ELR (cell line): ENCODE measurements at places on chromosomes 6 and 20.

GRCh38 chr6:170221753-170222400, 69.0 kb downstream of the DLL1 start:
- no peak for DNase-seq

- DNase-seq = peak; percentile 33
These were observed 218.8 kb upstream of the RNF24 start for GRCh38 chr20:4234128-4234527.

GRCh38 chr20:34926581-34926980, 29.0 kb downstream of the GSS start:
- no peak for DNase-seq

DNA sequence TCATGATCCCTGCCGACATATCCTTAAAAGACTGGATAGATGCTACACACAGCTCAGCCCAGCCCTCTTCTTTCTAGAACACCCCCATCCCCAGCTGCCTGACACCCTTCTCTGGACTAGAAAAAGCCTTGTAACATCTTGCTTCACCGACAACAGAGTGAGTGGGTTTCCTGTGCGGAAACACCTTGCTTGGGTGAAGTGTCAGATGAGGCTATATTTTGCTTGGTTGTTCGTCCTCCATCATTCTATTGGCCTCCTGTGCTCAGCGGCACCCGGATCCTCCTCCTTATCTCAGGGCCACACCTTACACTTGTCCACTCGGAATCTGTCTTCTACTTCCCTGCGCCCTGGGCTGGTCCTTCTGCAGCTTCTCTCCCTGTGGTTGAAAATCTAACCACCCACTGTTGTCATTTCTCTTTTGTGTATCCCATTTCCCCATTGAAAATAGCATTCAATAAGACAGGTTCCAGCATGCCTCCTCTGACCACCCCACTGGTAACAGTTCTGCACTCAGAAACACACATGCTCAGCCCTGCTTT, 101.3 kb upstream of the MLN start:
- no peak for DNase-seq

GRCh38 chr20:57513199-57513598, 11.7 kb downstream of the CTCFL start:
- DNase-seq = peak; percentile 61

DNA sequence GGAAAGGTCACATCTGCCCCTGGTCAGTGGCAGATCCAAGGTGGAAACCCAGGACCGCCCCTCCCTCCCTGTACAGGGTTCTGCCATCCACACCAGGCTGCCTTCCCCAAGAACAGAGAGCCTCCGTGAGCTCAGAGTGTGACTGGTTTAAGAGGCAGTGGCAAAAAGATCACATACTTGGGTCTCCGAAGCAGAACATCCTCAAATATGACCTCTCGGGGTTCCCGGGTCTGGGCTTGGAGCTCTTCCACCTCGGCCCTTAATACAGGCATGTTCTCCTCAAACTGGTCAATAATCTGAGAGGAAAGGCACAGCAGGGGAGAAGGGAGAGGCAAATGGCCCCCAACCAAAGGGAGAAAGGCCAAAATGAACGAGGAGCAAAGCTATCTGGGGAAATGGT, 14.8 kb downstream of the C20orf96 start:
- no peak for DNase-seq

GRCh38 chr20:25685276-25686080, 11.2 kb downstream of the ZNF337 start:
- no peak for DNase-seq

- DNase-seq = no peak
These were observed at the start of gene NFYA for GRCh38 chr6:41072836-41073202. TSS of gene NFYA (plus strand) at chr6:41072974. CDS start at chr6:41079090, 6,116 bp downstream.

GRCh38 chr6:36888654-36889481, 3.1 kb downstream of the C6orf89 start:
- no peak for DNase-seq

DNA sequence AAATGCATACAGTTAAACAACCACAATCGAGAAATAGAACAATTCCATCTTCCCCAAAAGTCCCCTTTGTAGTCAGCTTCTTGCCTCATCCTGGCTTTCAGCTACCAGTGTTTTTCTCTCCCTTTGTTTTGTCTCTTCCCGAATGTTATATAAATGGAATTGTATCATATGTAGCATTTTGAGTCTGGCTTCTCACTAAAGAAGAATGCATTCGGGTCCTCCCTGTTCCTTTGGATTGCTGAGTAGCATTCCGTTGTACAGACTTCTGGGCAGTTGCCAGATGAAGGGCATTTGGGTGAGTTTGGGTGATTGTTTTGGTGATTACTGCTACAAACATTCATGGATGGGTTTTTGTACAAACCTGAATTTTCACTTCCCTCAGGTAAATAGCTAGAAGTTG, 27.8 kb downstream of the PRPH2 start:
- peak; percentile 51 for DNase-seq

DNA sequence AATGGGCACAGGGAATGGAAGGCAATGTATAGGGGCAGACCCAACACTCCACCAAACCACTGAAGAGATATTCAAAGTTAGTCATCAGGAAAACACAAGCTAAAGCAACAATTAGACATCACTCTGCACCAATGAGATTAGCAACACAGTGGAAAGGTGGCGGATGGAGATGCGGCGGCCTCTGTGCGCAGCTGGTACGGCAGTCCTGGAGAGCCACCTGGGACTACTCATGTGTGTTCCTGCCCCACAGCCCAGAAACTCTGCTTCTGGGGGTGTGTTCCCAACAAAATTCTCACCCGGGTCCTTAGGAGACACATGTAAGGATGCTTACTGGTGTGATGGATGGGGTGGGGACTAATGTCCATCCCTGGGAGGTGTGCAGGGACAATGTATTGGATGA, 82.4 kb downstream of the DHX35 start:
- DNase-seq = no peak

GRCh38 chr20:6008254-6008653, 45.6 kb downstream of the LRRN4 start:
- peak; percentile 85 for DNase-seq

DNA sequence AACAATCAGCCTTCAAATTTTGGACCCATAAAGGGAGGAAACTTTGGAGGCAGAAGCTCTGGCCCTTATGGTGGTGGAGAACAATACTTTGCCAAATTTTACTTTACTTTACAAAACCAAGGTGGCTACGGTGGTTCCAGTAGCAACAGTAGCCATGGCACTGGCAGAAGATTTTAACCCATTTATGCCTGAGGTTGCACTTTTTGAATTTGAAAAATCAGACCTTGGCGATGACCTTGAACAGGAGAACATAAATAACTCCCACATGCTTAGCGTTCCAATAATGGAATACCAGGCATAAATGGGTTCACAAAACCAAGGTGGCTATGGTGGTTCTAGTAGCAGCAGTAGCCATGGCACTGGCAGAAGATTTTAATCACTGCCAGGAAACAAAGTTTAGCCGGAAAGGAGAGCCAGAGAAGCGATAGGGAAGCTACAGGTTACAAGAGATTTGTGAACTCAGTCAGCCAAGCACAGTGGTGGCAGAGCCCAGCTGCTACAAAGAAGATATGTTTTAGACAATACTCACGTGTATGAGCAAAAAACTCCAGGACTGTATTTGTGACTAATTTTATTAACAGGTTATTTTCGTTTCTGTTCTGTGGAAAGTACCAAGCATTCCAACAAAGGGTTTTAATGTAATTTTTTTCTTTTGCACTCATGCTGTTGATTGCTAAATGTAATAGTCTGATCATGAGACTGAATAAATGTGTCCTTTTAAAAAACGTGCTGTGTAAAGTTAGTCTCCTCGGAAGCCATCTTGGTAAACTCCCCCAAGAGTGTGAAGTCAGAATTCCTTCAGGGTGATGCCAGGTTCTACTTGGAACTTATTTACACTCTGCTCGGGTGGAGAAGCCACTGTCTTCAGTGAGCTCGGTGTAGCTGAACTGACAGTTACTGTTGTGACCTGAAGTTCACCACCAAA, 6.7 kb downstream of the SFT2D1 start:
- no peak for DNase-seq

GRCh38 chr20:34415079-34415478, 52.0 kb downstream of the ITCH start:
- no peak for DNase-seq

GRCh38 chr20:49983848-49984408, 1.1 kb downstream of the SNAI1 start:
- no peak for DNase-seq

DNA sequence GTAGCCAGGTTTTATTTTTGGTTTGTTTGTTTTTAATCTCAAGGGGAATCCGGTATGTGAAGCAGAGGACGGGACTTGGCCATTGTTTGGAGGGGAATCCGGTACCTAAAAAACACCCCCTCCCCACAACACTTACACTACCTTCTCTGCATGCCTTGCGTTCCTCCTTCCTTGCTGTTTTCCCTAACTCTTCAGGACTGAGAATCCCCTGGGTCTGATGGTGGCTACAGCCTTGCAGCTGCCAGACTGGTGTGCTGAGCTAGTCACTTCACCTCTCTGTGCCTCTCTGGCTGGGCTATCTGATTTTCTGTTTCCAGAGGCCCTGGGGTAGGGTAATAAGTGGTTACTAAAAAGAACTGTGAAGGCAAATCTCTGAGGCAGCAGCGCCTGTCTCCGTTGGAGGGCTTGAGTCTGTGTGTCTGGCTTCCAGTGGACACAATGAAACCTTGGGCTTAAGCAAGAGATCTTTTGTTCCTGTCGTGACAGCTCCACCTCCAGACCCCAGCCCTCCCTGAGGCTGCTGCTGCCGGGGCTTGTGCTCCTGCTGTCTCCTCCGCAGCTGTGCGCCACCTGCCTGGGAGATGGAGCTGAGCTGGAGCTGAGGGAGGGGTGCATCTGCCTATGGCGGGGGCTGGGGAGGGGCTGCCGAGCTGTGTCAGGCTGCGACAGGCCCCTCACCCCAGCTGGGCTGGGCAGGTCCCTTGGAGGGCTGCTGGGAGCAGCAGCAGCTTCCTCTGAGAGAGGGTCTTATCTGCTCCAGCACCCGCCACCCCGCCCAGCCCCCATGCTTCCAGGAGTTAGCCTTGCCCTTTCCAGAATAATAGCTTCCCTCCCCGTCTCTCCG, 65.8 kb upstream of the CCDC167 start:
- no peak for DNase-seq

GRCh38 chr6:135085700-135086413, 31.2 kb upstream of the HBS1L start:
- no peak for DNase-seq

GRCh38 chr6:77470983-77471382, 7.7 kb upstream of the HTR1B start:
- DNase-seq = peak; percentile 44

DNA sequence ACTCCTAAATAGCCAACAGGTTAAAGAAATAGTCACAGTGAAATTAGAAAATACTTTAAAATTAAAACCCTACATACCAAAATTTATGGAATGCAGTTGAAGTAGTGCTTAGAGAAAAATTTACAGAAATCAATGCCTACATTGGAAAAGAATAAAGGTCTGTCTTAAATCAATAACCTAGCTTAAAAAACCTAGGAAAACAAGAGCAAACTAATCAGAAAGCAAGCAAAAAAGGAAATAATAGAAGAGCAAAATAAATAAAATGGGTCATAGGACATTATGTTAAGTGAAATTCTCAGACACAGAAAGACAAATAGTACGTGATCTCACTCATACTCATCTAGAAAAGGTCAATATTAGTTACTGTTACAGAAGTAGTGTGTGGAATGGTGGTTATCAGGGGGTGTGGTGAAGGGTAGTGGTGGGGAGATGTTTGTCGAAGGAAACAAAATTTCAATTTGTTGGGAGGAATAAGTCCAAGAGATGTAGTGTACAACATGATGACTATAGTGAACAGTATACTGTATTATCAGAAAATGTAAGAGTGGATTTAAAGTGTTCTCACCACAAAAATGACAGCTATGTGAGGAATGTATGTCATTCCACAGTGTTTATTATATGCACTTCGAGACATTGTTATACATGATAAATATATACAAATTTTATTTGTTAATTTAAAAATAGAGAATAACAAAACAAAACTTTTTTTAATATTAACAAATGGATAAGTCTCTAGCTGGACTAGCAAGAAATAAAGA, 423.6 kb downstream of the CDH26 start:
- DNase-seq = peak; percentile 32

GRCh38 chr6:7138046-7138531, 30.3 kb downstream of the RREB1 start:
- DNase-seq = no peak

DNA sequence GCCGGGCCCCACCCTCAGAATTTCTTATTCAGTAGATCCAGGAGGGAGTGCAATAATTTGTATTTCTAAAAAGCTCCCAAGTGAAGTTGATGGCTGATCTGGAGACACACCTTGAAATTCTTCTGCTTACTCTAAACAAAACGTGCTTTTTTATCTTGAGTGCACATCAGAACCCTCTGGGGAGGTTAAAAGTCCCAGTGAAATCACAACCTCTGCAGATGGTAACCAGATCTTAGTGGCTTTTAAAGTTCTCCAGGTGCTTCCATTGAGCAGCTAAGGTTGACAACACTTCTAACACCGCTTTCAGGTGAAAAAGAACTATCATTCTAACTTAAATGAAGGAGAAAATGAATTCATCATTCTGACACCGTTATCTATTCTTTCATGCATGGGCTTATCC, 45.6 kb upstream of the ESR1 start:
- no peak for DNase-seq

- DNase-seq = peak; percentile 88
These were observed at the start of gene TMEM200A for GRCh38 chr6:130365166-130366106. TSS of gene TMEM200A (plus strand) at chr6:130366017. CDS start at chr6:130440423, 74,406 bp downstream.

- no peak for DNase-seq
These were observed 711.1 kb downstream of the EPHA7 start for GRCh38 chr6:92708270-92708669.
